ENCODE measurements at places on chromosomes 2 and 18.

GRCh38 chr18:5717256-5717655 lies 173.5 kb upstream of the EPB41L3 start:
- DNase-seq, result no peak

DNA sequence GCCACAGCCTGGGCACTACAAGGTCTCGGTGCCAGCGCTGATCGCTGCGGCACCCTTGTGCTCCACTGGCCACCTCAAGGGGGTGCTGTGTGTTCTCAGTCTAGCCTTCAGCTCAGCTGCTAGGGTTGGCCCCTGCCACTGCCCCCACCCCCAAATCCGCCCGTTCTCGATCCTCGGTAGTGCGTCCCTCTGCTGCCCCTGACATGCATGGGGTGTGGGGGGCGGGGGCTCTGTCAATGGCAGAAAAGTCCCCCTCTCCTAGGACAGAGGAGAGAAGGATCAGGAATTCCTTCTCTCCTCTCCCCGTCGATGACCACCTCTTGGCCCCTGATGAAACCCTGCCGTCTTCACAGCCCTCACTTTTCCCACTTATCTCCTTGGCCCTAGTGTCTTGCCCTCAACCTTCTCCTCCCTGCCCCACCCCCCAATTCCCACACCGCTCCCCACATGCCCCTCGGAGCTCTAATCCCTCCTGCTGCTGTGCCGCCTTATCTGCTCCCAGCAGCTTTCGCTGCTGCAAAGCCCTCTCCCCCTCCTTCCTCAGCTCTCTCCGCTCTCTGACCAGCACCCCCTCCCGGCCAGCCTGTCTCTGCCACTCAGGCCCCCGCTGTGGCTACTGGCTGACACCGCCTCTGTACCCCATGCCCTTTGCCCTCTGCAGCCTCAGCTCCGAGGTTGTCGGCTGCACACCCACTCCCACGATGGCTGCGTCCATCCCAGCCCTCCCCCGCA lies 4.3 kb upstream of the ASIC4 start:
- no peak for DNase-seq

- no peak for DNase-seq
Observed at GRCh38 chr2:31475692-31476091, 61.1 kb upstream of the XDH start.

- DNase-seq, result no peak
Observed at GRCh38 chr2:197131558-197131855, 179.1 kb downstream of the ANKRD44 start.

GRCh38 chr2:146950361-146950760 lies 894.5 kb upstream of the ACVR2A start:
- no peak for DNase-seq

DNA sequence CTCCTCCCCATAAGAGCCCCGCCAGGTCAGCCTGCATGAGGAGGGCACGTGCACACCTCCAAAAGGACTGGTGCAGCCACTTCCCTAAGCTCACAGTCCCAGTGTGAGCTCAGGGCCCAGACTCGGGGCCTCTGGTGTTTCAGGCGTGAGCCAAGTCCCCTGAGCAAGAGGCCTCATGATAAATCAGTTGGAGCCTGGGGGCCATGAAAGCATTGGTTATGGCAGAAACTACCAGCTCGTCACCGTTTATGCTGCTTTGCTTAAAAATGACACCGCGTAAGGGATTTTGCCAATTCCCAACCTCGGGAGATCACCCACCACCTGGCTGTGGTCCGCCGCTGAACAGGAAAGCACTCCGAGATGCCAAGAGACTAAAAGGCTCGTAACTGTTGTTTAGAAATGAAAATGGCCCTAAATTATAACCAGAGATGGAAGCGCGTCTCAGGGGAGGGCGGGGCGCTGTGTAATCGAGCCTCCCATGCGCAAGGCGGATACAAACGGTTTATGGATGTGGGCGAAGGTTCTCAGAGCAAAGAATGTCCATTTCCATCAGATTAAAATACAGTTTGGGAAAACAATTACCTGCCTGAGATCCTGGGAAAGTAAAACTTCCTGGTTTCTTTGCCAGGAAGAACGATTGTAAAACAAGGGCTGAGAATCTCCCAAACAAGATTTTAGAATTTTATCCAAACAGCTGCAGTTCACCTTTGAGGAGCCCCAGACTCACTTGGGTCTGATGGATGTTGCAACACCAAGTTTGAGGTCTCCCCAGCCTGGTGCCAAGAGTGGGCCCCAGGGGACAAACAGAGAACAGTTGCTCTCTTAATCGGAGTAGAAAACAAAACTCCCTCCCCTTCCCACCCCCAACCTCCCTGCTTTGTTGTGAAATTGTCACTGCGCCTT lies 141.4 kb downstream of the BCL2 start:
- peak; percentile 41 for DNase-seq

DNA sequence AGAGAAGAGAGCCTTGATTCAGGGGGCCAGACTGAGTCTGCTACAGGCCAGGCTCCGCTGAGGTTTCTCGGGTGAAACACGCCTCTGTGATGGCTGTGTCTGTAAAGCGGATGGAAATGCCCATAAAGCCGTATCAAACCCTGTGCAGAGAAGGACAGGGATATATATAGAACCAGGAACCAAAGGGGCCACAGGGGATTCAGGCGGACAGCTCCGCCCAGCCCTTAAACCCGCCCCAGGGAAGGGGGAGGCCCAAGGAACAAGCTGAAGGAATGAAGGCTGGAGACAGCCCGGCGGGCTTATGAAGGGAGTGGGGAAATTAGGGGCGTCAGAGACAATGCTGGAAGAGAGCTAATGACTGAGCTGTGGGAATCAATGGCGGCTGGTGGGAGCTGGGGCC lies 42.1 kb downstream of the NHEJ1 start:
- peak; percentile 58 for DNase-seq

- DNase-seq, result no peak
Observed at GRCh38 chr18:8825729-8826375, 120.5 kb downstream of the MTCL1 start.

DNA sequence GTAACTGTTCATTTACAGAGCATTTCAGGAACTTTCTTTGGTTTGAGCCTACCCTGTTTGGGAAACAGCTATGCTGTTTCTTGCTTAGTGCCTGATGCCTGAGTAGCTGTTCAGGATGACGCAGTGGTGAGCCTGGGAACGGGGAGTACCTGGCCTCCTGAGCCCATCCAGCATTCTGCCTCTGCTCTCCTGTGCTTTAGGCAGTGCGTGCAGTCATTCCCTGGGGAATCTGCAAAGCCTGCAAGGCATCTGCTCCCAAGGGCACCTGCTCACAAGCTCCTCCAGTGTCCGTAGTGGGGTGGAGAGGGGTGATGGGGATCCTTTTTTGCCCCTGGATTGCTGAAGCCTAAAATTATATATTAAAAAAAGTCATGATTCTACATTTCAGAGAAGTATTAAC lies 68.8 kb downstream of the RAPGEF4 start:
- DNase-seq, result no peak

GRCh38 chr2:143545059-143545948 lies 416.1 kb downstream of the ARHGAP15 start:
- no peak for DNase-seq

DNA sequence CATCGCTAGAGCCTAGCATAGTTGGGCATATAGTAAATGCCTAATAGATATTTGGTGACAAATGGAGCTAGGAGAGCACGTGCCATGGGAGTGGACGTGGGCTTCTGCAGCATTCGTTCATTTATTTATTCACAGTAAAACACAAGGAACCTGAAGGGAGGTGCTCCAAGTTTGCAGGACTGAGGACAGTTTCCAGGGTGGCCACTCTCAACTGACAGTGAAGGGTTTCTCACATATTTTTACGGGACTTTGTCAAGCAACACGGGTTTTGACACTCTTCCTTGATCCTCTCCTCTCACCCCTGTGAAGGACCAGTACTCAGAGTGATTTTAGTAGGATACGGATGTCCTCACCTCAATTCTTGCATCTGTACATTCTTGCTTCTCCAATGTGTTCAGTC lies 135.0 kb upstream of the TTC39C start:
- DNase-seq, result no peak

GRCh38 chr2:144096531-144096930 lies 423.4 kb downstream of the ZEB2 start:
- no peak for DNase-seq

GRCh38 chr2:189285962-189286645 lies 106.5 kb upstream of the COL5A2 start:
- no peak for DNase-seq

DNA sequence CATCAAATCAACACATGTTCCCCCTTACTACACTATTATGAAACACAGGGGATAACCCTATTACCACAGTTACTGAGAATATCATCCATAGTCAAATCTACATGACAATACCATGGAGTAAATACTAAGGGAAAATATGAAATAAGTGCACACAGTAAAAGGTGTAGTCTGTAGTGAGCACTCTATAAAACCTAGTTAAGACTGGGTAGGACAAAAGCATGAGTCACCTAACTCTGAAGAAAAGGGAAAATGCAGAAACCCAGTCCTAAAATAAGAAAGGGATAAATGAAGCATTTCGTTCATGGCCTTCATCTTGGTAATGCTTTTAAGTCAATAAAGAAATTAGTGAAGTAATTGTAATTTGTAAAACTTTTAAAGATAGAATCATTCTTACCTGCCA lies 65.4 kb upstream of the ACVR2A start:
- DNase-seq, result no peak

GRCh38 chr2:75605770-75606529 lies 40.6 kb upstream of the MRPL19 start:
- DNase-seq, result no peak

DNA sequence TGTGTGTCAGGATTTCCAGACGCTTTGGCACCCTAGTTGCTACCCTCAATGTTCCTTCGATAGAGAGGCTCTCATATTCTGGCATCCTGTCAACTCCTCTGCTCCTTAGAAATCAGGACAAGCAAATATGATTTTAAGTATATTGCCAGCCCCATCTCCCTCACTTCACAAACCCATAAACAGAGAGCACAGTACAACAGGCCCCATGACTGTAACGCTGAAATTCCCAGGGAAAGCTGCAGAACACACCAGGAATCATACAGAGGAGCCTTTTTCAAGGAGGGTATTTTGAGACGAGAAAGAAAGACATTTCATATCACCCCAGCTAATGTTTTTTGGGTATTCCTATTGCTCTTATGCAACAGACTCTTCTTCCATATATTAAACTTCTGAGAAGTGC lies 162.9 kb downstream of the NAPG start:
- DNase-seq, result no peak

GRCh38 chr2:12533337-12534005 lies 183.3 kb upstream of the TRIB2 start:
- DNase-seq, result no peak

DNA sequence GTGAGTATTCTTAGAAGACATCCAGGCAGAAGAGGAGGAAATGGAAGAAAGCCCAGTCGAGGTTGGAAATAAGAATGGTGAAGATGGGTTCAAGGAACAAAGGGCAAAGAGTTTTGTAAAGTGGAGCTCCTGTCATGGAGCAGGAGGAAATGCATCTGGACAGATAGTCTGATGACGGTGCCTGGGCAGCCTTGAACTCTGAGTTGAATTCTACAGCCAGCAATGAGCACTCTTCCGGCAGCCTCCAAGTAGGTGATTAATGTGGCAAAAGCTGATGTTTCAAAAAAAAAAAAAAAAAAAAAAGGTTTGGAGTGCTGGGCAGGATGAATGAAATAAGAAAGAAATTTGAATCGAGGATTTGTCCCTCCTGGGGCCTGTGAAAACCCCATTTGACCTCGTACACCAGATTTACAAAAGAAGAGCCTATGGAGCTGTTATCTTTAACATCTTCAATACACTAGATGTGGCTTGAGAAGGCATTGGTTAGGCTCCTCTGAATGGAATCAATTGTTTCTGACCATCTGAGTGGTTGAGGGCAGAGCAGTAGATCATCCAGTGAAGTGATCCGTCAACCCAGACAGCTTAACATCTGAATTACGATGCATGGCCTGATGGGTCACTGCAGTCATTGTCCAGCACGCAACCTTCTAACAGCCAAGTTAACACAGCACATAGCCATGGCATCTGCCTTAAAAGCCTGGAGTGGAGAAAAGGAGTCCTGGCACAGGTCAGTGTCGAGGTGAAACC lies 449.7 kb downstream of the TXNL1 start:
- DNase-seq, result no peak

- no peak for DNase-seq
Observed at GRCh38 chr2:153891051-153891450, 19.3 kb downstream of the GALNT13 start.

- DNase-seq, result no peak
Observed at GRCh38 chr18:77054288-77054605, 78.3 kb downstream of the MBP start.

GRCh38 chr2:233656443-233656842 lies 15.3 kb upstream of the UGT1A9 start:
- DNase-seq, result no peak

DNA sequence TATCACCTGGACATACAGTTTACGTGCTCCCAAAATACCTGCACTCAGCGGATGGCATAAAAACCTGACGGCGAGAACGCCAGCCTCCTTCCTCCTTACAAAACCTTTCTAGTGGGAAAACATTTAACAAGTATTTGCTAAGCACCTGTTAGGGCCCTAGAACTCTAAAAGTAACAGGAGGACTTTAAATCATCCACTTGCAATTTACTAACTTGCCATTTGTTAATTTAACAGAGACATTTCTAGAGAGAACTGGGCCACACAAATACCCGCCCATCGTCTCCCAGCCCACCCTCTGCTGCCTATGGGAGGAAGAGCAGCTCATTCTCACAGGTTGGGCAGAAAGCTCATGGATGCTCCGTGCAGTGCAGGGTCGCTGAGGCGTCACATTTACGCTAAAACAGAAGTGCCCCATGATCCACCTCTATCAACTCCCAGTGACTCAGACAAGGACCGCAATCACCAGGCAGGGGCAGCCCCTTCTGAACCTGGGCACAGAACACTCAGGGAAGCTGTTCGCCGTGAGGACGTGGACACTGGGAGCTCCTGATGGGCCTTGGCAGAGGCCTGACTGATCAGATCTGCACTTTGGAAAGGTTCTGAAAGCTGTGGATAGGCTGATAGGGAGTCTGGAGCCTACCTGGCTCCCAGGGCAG lies 106.9 kb downstream of the HDAC4 start:
- no peak for DNase-seq

- DNase-seq, result no peak
Observed at GRCh38 chr2:219010162-219010756, 17.0 kb upstream of the CRYBA2 start.

DNA sequence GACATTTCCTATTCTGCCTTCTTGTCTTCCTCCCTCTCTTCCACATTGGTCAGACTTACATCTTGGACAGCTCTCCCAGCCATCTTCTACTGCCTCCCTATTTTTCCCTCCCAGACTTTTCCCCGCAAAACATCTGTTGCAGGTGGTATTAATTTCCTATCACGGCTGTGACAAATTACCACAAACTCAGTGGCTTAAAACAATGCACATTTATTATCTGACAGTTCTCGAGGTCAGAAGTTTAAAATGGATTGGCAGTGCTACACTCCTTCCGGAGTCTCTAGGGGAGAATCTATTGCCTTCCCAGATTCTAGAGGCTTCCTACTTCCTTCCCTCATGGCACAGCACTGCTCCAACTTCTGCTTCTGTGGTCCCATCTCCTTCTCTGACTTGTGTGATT lies 33.3 kb downstream of the STRADB start:
- no peak for DNase-seq

- no peak for DNase-seq
Observed at GRCh38 chr2:160680294-160680693, 186.7 kb upstream of the RBMS1 start.

GRCh38 chr2:130894326-130894942 lies 57.7 kb downstream of the ARHGEF4 start:
- DNase-seq, result no peak
